CD8-positive, alpha-beta memory T cell (primary cell): ENCODE measurements at places on chromosomes 16 and 17. TPM values are rescaled to one million over a fixed set of nuclear protein-coding genes. Genes with fewer than 3 reads are reported as not detected.

GRCh38 chr16:47142486-47142820 is 1.3 kb downstream of the NETO2 start:
- no peak for DNase-seq

DNA sequence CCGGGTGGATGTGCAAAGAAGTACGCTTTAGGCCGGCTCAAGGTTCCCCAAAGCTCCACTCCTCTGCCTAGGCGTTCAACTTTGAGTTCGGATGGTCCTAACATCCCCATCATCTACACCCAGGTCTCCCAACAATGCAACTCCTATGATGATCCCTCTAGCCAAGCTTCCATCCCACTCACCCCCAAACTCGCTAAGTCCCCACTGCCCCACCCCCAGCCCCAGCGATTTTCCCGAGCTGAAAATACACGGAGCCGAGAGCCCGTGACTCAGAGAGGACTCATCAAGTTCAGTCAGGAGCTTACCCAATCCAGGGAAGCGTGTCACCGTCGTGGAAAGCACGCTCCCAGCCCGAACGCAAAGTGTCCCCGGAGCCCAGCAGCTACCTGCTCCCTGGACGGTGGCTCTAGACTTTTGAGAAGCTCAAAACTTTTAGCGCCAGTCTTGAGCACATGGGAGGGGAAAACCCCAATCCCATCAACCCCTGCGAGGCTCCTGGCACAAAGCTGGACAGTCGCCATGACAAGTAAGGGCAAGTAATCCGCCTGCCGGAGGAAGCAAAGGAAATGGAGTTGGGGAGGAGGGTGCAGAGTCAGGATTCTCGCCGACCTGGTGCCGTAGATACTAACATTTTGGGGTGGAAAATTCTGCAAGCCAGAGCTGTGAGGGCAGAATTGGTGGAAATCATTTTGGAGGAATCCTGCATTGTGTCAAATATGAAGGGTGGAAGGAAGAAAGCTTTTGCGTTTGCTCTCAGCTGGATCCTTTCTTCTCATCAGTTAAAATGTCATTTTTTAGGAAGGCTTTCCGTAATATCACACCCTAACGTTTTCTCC is at the start of gene TP53:
Gene TP53 (minus strand): TSS at position 419 of the 836 bp plus-strand sequence. CDS start 10,896 bp downstream, outside the sequence.
- DNase-seq, result peak; percentile 87

GRCh38 chr17:45436161-45436560 is 3.5 kb upstream of the ARHGAP27 start:
- DNase-seq, result no peak

DNA sequence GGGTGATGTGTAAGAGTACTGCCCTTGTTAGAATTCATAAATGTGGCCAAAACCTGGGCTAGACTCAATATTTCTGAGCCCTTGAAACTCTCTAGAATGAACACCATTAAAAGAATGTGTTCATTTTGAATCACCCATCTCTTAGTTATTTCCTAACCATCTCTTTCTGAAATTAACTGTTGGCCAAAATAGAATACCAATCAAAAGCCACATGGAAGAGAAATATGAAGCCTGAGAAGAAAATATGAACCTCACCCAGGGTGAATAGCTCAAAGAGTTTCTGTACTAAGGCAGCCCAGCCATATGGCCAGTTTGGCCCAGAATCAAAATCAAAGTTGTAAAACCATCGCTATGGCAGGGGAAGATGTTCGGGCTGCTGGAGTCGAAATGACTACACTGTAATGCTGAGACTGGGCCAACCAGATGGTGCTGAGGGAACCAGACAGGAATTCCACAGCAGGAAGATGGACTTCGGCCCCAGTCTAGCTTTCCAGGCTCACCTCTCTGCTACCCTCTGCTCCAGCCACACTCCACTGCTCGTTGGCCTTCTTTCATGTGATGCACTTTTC is 154.3 kb upstream of the ZFHX3 start:
- DNase-seq, result no peak

The SAMD14 gene
- 1.3 TPM for total RNA-seq

The IGSF6 gene
- 1.1 TPM for total RNA-seq

The GLP2R gene
- total RNA-seq, result not detected

DNA sequence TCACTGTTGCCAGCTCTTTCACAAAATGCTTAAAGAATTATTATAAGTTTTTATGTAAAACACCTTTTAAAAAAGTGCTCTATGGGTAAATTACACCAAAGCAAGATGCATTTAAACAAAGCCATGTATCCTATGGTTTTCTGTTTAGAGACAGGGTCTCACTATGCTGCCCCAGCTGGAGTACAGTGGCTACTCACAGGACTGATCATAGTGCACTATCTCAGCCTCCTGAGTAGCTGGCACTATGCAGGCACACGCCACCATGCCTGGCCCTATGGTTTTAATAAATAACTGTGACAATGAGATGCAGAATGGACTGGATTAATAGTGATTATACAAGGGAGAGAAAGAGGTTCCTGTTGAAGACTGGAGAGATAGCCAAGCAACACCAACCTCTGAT is 40.2 kb downstream of the SPOP start:
- DNase-seq, result no peak

The NKD1 gene
- 1.5 TPM for total RNA-seq

DNA sequence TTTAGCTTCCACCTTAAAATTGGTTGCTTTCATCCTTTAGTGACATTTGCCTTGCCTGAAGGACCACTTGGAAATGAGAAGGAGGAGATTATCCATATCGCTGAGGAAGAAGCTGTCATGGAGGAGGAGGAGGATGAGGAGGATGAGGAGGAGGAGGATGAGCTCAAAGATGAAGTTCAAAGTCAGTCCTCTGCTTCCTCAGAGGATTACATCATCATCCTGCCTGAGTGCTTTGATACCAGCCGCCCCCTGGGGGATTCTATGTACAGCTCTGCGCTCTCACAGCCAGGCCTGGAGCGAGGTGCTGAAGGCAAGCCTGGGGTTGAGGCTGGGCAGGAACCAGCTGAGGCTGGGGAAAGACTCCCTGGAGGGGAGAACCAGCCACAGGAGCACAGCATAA is 11.5 kb upstream of the TMEM106A start:
- DNase-seq, result no peak
